ENCODE measurements at places on chromosomes 6 and 20.

- no peak for DNase-seq
These were observed 13.6 kb downstream of the NOL4L start for GRCh38 chr20:32571566-32571965.

GRCh38 chr6:162442687-162443086 is 284.9 kb downstream of the PRKN start:
- DNase-seq: no peak

DNA sequence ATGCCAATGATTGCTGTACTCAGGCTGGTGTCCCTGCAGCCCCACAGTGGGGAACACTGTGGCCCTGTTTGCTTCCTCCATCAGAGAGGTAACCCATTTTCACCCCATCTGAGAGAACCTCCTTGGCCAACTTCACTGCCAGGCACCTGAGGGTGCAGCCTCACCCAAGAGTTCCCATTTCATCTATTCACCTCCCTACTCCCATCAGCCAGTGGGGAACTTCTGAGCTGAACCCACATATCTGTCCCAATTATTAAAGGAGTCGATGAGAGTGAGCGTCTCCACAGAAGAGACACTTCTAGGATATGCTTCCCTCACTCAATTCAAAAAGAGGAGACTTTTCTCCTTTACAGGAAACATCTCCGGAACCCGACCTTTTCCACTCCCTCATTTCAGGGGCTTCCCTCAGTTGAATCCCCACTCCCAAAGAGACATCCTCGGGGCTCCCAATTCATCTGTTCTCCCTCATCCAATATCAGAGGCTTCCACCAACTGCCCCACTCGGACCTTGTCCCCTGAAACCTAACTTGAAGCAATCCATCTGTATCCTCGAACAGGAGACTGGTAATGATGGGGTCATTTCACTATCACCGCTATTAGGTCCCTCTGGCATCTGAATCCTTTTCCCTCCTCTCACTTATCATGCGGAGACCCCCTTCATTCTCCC is 988 bp downstream of the UBE2V1 start:
- no peak for DNase-seq

DNA sequence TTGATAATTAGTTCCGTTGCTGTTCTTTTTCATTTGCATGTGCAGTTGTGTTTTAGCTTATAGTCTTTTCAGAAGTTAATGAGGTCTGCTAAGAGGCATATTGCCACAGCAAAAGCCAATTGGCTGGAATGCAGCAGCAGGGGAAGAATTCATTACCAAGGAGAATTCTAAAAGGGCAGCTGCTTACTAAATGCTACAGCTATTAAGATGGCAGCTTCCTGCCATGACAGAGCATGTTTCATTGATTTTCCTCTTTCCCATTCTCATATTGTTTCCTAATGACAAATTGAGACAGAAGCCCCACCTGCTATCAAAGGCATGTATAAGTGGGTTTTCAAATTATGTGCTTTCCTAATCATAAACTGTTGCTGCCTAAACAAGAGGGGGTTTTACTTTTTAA is 66.6 kb downstream of the CLVS2 start:
- DNase-seq: no peak

DNA sequence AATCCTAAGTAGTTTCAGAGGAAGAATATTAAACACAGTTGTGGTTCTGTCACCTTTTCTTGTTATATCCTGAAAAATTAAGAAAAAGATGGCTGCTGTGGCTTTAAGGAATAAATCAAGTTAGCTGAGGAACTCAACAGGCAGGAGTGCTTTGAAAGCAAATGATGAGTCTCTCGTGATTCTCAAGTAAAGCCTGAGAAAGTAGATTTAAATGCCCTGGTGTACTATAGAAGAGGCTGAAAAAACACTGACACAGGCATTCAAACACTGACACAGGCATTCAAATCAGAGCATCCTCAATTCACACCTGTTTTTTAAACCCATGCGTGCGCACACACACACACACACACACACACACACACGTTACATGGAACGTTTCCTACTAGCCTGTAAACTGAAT is 218.6 kb downstream of the OGFRL1 start:
- no peak for DNase-seq

GRCh38 chr6:52216932-52217575 is 27.2 kb downstream of the IL17F start:
- no peak for DNase-seq

- no peak for DNase-seq
These were observed 27.7 kb downstream of the ALDH5A1 start for GRCh38 chr6:24522228-24523176.

DNA sequence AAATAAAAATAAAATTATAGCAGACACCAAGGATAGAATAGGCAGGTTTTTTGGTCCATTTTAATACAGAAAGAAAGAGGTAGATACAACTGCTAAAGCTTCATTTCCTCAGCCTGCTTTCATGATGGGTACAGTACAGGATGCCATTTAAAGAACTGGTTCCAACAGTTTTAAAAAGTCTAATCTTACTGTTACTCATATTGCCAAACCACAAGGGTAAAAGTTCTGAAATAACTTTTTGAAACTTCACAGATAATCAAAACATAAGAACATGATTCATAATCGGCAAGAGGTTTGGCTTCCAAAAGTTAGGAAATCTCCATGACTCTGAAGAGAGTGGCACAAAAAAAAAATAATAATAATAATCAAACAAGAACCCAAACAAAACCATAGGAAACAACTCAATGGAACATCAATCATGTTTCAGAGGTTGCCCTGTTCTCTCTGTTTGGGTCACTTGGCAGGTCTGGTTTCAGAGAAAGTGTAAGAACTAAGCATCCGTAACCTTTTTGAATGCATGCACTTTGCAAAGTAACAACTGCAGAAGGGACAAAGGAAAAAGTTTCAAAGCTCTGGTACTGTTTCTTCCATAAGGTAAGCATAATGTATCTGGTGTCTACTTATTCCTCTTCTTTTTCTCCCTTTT is 79.7 kb downstream of the SMLR1 start:
- DNase-seq: no peak

DNA sequence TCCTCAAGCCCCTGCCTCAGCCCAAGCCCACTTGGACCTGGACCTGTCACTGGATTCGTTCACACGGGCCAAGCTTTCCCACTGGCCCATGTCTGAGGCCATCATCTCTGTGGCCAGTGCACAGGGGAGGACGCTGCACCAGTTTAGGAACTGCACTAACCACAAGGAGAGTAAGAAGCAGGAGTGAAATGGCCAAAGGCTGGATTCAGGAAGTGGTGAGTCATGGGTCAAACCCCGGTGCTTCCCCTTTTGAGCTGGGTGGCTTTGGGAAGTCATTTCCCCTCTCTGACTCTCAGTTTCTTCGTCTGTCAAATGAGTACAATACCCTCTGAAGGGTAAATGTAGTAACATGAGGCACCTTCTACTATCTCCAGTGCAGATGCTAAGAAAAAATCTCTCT is 87.9 kb downstream of the CD40 start:
- no peak for DNase-seq

All from activated T-cell treated with anti-CD3 and anti-CD28 coated beads for 4 hours (primary cell).